ENCODE measurements at places on chromosomes 6 and 20.

DNA sequence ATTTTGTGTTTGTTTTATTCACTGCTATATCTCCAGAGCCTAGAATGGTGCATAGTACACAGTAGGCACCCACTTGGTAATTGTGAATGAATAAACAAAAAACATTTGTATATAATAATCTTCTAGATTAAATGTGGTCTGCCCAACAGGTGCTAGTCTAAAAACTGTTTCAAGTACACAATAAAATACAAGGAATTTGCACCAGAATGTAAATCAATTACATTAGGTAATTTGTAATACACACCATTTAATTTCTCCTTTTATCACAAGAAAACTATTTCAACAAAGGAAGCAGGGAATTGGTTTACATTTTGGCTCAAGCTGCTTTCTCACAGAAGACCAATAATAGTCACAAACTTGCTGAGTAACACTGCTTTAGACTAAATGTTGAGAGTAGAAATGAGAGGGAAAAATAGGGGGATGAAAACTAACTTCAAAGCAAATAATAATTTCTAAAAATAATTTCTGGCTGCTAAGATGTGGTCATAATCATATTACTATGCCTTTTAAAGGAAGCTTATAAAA, 22.1 kb downstream of the RUNX2 start:
- no peak for DNase-seq

- no peak for DNase-seq
Measured at GRCh38 chr6:154548130-154548830, 37.8 kb upstream of the CNKSR3 start.

GRCh38 chr6:157607317-157608109, 215.5 kb upstream of the SNX9 start:
- DNase-seq, result no peak

GRCh38 chr20:14913896-14914620, 576.6 kb upstream of the FLRT3 start:
- no peak for DNase-seq

- DNase-seq, result no peak
Measured at GRCh38 chr20:2748551-2749342, 51.7 kb downstream of the CPXM1 start.

DNA sequence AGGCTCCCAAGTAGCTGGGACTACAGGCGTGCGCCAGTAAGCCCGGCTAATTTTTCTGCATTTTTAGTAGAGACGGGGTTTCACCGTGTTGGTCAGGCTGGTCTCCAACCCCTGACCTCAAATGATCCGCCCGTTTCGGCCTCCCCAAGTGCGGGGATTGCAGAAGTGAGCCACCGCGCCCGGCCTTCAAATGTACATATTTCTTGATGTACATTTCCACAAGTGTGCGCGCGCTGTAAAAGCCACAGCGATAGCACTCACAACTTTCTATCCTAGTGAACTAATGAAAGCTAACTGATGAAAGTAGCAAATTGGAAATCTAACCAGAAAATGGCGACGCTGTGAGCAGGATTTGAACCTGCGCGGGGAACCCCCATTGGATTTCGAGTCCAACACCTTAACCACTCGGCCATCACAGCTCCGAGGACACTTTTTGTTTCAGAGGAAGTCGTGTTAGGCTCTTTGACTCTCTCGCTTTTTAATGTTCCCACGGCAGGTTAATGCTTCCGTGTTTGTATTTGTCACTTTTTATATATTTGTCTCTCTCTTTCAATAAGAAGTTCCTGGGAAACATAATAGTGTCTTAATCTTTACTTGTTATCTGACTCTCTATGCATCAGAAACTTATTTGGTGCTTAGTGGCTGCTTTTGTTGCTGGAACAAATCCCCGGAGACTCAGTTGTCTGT, 199.4 kb upstream of the ZNF184 start:
- DNase-seq, result peak; percentile 90

GRCh38 chr20:19723051-19723450, 35.0 kb upstream of the RIN2 start:
- no peak for DNase-seq

DNA sequence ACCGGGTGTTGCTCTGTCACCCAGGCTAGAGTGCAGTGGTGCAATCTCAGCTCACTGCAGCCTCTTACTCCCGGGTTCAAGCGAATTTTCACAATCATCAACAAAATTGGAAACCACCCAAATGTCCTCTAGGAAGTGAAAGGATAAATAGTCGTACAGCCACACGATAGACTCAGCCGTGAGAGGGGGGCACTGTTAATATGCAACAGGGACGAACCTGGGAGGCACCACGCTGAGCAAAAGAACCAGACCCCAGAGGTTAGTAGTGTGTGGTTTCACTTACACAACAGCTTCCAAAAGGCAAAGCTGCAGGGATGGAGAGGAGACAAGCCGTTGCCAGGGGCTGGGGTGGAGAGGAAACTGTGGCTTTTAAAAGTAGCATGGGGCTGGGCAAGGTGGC, 30.1 kb upstream of the NTSR1 start:
- DNase-seq, result no peak

DNA sequence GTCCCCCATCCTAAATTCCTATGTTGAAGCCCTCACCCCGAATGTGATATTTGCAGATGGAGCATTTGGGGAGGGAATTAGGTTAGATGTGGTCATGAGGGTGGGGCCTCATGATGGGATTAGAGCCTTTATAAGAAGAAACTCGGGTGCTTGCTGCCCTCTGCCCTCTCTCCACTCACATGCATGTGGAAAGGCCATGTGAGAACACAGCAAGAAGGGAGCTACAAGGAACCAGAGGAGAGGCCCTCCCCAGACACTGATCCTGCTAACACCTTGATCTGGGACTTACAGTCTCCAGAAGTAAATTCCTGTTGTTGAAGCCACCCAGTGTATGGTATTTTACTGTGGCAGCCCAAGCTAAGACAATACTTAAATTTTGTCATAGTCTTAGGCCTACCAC, 69.6 kb upstream of the TULP1 start:
- DNase-seq, result no peak

- no peak for DNase-seq
Measured at GRCh38 chr20:11246251-11246775, 572.5 kb upstream of the JAG1 start.

DNA sequence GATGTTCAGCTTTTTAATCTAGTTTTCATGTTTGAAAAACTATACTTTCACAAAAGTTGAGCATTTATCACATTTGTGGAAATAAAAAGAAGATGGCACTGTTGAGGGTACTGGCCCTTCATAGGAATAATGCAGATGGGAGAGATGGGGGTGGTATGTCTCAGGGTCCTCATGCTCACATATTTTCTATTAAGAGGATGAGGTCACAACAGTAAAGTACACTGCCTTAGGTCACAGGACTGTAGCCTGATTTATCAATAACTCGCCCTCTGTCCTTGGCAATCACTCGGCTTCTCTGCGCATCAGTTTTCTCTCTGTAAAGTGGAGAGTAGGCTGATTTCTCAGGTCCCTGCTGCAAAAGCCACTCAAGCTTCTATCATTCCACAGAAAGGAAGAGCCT, 55.9 kb downstream of the PPP1R3G start:
- DNase-seq, result no peak

- DNase-seq, result no peak
Measured at GRCh38 chr6:134519465-134519864, 201.6 kb upstream of the SGK1 start.

GRCh38 chr6:124470803-124471202, 491.4 kb upstream of the RNF217 start:
- no peak for DNase-seq

DNA sequence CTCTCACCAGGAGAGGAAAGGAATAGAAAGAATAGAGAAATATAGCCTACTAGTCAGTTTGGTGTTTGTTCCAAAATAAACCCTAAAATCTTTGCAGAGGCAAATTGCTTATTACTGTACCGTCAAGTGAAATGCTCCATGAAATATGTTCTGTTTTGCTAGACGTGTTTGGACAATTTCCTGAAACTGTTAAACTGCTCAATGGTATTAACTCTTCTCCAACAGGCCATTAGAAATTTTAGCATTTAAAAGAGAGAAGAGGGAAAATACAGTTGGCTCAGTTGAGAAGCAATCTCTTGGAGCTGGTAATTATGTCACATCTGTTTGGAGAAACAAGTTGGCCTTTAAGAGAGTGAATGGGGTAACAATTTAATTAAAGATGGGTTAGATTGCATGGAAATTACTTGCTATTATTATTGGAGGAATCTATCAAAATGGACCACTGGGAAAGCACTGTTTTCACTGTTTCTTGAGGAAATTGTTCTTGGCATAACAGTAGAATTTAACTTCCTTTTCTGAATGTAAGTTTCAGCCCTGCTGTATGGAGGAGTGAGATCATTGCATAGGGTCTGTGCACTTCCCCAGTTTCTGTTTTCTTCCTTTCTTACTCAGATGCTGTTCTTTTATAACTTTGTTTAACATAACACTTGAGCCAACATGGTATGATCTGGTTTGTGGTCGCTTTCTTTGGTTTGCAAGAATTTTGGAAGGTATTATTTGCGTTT, 373.6 kb downstream of the PLCB1 start:
- DNase-seq, result no peak

GRCh38 chr20:60060006-60060557, 101.9 kb downstream of the CDH26 start:
- no peak for DNase-seq

Measured in ELR (cell line).